Colonic mucosa (tissue), 4 donors: ENCODE measurements at places on chromosomes 5 and 9. TPM values are rescaled to one million over a fixed set of nuclear protein-coding genes. Genes with fewer than 3 reads are reported as not detected.

HTR1A gene
- total RNA-seq = not detected

PCDHGB2 gene
- 0.47 TPM for total RNA-seq

INSL4 gene
- not detected for total RNA-seq

KCTD16 gene
- 0.03 TPM for total RNA-seq

TAF1L gene
- total RNA-seq = not detected

SET gene
- 222 TPM for total RNA-seq

- DNase-seq = no peak
Measured at GRCh38 chr5:135130261-135131215, 96.5 kb upstream of the PITX1 start.

- no peak for DNase-seq
Measured at GRCh38 chr5:151589878-151590570, 1.1 kb downstream of the FAT2 start.

DNA sequence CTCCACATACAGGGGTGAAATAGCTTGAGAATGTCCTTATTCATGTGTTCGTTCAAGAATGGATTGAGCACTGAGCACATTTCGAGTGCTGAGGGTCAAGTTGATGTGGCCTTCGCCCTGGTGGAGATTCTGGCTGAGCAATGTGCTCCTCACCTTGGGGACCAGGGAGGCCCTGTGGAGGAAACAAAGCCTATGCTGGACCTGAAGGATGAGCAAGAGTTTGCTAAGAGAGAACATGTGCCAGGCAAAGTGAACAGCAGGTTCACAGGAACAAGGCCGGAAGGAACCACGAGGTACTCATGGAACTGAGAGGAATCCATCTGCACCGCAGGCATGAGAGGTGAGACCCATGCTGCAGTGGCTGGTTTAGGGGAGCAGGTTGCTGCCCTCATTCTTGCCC is 102.4 kb downstream of the PSD2 start:
- no peak for DNase-seq

DNA sequence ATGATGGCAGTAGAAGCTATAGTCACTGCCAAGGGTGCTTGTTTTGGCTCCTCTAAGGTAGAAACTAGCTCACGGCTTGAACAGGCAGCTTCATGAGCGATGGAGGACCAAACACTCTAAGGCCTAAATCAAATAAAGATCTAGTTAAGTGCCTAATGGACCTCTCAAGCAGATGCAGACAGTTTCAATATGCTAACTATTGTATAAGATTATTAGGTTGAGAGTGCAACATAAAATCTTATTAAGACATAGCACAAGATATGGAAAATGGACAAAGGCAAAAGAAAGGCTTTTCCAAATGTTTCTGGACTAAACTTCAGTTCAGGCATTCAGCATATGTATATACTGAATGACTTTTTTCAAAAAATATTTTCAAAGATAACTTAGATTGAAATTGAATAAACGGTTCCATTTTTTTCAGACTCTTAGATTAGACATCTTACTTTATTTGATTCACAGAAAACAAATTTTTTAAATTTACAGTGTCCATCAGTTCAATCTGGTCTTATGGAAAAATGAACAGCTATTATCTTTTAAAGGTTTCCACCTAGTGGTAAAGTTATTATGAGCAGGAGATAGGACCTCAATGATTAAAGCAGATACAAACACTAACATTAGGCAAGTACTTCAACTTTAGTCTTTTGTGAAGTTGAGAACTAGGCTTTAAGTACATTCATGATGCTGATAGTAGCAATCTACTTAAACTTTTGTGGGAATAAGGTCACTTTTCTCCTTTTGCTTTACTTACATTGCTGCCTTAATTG is 1167.7 kb downstream of the MAT2B start:
- DNase-seq = no peak

GRCh38 chr5:68272289-68272688 is 56.7 kb downstream of the PIK3R1 start:
- no peak for DNase-seq

- no peak for DNase-seq
Measured at GRCh38 chr9:84772511-84772910, 103.0 kb downstream of the NTRK2 start.

DNA sequence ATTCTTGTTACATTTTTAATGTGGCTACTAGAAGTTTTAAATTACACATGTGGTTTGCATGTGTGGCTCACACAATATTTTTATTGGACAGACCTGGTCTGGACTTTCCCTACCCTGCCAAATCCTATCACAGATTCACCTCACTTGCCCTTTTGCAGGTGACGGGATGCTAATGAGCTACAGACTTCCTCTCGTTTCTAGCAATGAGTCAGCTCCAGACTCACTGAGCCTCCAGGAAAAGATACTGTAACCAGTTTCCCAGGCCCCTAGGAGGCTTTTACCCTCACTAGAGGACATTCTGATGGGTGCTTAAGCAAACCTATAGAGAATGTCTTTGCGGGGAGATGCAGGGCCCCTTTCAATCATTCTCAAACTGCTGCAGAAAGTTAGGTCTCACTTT is 135.4 kb downstream of the WDR41 start:
- DNase-seq = no peak
